ENCODE measurements at places on chromosomes 4 and X.

- DNase-seq: no peak
Measured at GRCh38 chr4:47032405-47033106, 1.2 kb downstream of the GABRB1 start.

- DNase-seq: no peak
Measured at GRCh38 chr4:18404642-18405041, 383.1 kb upstream of the LCORL start.

DNA sequence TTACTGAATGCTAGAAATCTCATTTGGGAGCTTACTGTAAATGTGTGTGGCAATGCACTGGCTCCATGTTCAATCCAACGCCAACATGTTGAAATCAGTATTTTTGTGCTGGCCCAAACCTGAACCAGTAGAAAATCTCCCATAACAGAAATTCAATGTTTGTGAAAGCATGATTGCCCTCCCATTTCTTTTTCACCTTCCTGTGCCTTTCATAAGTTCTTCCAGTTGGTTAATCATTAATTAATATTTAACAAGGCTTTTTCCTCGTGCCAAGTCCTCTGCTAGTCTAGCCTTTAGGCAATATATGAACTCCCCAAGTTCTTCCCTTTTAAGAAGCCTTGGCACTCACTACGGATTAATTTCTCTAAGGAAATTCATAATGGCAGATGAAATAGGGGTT, 1.3 kb upstream of the PLS3 start:
- DNase-seq: no peak

DNA sequence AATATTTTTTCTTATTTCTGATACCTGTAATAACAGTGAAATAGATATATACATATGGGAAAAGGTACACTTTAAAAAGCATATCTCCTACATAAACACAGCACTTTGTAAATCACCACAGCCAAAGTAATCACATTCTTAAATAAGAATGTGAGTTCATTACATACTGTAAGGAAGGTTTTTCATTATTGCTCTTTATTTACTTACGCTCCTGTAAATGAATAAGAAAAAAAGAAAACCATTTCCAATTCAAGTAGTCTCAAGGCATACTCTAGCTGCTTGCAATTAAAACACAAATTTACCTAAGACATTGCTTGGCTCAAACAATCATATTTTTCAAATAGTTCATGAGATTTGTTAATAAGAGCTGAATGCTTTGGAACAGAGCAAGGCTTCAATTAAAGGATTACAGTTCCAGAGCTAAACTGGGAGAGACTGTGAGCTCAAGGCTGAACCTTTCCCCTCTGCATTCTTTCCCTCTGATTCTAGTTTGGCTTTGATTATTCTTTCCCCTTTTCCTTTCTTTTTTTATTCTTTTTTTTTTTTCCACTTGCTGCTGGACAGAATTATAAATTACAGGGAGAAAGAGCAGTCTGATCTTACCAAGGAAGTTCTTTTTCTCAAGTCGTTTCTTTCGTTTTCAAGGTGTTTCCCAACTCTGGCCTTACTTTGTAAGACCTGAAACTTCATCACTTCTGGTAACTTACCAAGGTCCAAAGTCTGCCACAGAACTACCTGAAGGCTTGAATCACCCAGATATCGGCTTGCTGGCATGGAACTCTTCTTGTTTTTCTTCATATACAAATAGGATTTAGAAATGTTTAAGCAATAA, 278.3 kb downstream of the INPP4B start:
- no peak for DNase-seq

DNA sequence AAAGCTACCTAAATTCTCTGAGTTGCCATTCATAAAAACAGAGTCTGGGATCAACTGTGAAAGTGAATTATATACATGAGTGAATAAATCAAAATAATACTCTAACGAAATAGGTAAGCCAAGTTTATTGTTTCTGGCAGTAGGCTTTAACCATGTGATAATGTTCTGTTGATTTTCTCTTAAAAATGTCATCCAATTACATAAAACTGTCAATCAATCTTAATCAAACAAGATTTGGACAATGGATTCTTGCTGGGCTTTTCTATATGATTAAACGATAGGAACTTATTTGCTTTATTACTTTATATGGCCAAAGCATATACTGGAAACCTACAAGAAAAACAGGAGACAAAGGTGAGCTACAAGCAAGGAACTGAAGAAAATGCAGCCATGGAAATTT, 148.8 kb downstream of the INPP4B start:
- DNase-seq: no peak

DNA sequence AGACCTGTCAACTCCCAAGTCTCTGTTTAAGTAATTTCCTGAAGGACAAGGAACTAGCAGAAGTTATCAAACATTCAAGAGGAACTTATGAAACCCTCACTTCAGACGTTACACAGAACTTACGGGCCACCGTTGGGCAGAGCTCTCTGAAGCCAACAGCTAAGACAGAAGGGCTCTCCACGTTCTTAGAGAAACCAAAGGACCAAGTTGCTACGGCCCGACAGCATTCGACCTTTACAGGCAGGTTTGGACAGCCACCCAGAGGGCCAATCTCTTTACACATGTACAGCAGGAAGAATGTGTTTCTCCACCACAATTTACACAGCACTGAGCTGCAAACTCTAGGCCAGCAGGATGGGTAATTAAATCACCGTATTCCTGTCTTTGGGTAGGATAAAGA, 705.1 kb upstream of the GRID2 start:
- no peak for DNase-seq

- DNase-seq: no peak
Measured at GRCh38 chrX:136262243-136262642, 11.0 kb upstream of the MAP7D3 start.

DNA sequence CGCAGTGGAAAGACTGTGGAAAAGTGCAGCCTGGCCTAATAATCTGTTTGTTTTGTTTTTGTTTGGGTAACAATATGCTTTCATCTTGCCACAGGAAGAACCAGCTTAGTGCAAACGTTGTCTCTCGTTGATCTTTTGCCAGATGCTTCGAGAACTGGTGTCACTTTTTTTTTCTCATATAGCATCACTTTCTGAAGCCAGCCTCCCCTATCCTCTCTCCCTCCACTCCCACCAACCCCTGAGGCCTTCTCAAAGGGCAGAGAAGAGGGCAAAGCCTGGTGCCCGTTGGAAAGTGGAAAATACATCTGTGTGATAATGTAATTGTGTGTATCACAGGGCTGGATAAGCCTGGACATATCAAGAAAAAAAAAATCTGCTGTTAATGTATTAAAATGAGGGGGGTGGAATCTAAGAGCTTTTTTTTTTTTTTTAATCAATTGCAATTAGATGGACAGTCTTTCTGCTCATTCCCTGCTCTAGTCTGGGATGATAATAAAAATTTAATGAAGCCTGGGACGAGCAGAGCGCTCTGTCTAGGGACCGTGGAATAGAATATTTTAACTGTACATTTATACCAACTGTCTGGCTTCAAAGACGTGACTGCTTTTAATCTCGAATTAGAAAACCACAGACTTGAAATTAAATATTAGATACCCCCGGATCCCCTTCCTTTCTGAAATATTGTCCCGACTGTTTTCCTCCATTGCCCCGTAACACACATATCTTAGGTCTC, 8.1 kb downstream of the POU4F2 start:
- no peak for DNase-seq

GRCh38 chrX:83512111-83512510, 4.0 kb downstream of the POU3F4 start:
- DNase-seq: no peak

DNA sequence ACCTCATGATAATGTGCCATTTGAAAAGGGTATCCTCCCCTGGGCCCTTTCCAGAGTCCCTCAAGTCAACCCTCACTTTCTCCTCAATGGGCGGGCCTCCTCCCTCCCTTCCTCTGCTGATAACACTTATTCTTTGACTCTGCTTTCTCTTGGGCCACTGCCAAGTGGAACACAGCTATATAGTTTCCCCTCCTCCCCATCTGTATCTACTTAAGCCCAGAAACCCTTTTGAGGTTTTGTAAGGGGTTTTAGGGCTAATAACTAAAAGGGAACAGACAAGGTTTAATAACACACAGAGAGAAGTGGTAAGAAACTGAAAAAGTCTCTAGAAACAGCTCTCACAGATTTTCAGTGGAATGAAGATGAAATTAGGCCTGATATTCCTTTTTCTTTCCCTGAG, 116.7 kb downstream of the GPC3 start:
- DNase-seq: no peak
